ENCODE measurements at places on chromosomes 12 and 14.

GRCh38 chr14:70887737-70888499, 19.3 kb upstream of the PCNX1 start:
- no peak for DNase-seq

DNA sequence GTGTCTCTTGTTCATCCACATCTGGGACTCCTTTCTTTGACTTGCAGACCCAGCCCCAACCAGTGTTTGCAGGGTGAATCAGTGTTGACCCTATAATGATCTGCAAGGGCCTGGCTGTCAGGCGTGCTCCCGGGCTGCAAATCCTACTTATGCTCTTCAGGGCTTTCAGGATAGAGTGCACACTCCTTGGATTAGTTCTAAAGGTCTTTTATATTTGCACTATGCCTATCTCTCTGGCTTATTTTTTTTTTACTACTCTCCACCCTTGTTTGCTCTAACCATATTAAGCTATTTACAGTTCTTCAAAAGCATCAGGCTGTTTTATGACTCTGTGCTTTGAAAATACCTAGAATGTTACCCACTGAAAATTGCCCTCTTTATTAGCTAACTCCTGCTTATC, 4.3 kb upstream of the PRICKLE1 start:
- DNase-seq, result no peak

DNA sequence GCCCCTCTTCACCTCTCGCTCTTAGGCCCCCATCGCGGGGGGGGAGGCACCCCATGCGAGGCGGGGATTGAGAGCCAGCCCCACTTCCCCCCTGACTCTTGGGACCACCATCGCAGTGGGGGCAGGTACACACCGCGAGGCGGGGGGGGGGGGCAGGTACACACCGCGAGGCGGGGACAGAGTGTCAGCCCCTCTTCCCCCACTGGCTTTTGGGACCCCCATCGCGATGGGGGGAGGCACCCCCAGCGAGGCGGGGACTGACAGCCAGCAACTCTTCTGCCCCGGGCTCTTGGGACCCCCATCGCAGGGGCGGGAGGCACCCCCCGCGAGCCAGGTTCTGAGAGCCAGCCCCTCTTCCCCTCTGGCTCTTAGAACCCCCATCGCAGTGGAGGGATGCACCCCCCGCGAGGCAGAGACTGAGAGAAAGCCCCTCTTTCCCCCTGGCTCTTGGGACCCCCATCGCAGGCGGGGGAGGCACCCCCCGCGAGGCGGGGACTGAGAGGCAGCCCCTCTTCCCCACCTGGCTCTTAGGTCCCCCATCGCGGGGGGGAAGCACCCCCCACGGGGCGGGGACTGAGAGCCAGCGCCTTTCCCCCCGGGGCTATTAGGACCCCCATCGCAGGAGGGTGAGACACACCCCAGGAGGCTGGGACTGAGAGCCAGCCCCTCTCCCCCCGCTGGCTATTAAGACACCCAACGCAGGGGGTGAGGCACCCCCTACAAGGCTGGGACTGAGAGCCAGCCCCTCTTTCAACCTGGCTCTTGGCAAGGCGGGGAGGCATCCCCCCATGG, 196.5 kb upstream of the PZP start:
- no peak for DNase-seq

- no peak for DNase-seq
These were observed 49.2 kb downstream of the TESPA1 start for GRCh38 chr12:54935235-54935951.

DNA sequence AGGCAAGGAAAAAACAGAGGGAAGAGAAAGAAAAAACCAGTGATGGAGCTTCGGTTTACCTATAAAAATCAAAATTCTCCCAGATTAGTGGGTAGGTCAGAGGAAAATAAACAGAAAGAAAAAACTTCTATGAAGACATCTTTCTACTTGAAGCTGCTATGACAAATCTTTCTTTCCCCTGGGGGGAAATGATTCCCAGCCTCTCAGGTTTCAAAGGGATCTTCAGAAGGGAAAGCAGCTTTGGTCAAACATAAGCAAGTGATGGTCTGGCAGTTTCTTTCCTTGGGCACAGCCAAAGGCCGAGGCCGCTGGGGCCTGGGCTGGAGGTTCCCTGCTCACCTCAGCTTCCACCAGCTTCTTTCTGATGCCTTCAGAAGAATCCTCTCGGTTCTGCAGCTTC, 104.5 kb downstream of the PRKAB1 start:
- no peak for DNase-seq

DNA sequence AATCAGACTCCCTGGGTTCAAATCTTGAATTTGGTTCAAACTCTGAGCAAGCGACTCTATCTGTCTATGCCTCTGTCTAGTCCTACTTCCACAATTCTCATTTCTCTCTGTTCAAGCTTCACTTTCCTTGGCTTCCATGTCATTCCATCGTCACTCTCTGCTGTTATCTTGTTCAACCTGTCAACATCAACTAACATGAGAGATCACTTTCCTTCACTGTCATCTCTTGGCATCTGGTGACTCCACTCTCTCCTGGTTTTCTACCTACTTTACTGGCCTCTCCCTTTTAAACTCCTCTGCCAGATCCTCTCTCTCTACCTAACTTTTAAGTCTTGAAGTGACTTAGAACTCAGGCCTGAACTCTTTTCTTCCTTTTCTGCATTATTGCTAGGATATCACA, 240.2 kb downstream of the BCAT1 start:
- DNase-seq, result no peak

Data from NCI-H1105 (cell line).